ENCODE measurements at places on chromosomes 3 and 15.

- DNase-seq: no peak
These were observed 154.9 kb downstream of the GRM7 start for GRCh38 chr3:7015683-7016440.

DNA sequence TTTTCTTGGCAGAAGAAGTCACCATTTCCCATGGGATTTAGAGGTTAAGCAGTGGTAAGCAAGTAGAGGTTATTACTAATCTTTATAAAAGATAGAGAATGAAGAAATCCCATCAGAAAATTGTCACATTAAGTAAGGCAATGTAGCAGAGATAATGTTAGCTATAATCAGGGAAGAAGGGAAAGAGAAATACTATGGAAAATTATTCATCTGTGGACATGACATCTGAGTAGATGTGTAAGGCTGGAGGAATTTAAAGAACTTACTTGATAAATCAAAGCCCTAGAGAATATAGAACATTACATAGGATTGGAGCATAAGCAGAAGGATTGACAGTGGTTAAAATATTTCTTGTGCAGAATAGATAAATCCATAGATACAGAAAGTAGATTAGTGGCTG, 553.1 kb upstream of the CBLB start:
- no peak for DNase-seq

- no peak for DNase-seq
These were observed 46.0 kb downstream of the STARD9 start for GRCh38 chr15:42621386-42621785.

DNA sequence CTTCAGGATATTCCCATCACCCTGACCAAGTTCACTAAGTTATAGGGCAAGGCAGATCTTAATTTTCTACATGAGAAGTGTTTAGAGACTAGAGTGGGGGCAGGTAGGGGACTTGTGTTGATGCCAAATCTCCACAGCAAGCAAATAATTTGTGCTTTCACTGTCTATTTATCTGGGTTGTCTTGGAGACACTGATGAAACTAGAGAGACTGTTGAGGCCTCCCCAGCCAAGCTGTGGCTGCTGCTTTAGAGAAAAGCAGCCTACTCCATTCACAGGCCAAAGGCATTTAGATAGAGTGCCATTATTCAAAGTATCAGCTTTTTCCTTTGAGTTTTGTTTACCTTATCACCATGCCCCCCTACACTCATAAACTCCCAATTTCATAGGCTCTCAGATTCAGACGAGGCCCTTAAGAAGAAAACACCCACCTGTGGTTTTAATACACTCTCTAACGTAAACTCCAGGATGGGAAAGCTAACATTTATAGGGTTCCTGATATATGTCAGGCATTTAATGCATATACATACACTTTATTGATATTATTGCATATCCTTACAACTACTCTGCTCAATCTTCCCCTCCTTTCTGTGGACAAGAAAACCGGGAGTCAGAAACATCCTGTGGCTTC, 130.4 kb upstream of the FOXB1 start:
- peak; percentile 18 for DNase-seq

DNA sequence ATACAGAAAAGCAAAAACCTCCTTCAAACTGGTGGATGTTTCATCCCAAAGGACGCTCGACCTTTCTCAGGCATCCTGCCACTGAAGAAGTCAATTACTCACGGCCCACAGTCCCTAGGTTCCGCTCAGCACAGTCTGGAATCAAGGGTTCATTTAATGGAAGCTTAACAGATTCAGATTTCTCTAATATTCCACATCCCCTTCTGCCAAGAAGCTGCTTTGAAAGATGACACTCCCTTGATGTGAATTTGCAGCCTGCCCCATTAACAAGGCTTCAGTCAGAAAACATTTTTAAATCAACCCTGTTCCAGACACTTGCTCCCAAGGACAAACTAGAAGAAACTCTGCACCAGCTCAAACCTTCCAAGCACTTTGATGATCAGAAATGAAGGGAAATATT, 81.2 kb downstream of the LIPC start:
- DNase-seq: no peak

DNA sequence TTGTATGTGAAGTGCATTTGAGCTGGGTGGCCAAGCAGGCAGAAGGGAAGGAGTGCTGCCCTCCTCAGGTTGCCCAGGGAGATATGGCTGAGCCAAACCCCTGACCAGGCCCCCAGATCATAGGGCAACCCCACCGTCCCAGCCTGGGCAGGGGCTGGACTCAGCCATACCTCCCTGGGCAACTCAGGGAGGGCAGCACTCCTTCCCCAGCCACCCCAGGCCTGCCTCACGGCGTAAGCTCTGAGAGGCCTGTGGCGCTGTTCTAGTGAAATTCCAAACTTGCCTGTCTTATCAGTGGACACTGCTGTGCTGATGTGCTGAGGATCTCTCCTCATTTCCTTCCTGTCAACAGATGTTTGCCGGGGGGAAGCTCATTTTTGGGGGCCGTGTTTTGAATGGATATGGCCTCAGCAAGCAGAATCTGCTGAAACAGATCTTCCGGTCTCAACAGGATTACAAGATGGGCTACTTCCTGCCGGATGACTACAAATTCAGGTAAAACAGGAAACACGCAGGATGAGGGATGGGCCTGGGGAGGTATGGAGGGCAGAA, 57.6 kb upstream of the FGD5 start:
- DNase-seq: no peak

- no peak for DNase-seq
These were observed 66.5 kb downstream of the LEKR1 start for GRCh38 chr3:156892701-156893100.

DNA sequence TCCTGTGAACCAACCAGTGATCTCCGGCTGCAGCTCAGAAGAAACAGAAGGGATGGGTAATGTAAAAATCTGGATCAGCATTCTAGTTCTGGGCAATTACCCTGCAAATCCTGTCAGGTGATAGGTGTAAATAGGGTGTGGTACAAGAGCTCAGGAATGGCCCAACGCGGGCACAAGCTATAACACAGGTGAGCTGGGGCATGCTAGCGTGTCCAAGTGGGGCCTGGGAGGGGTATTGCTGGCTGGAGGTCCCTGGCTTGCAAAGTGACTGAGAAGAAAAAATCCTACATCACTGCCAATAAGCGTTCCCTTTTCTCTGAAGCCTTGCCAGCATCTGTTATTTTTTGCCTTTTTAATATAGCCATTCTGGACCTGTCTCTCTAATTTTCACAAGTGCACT, 9.7 kb upstream of the CHST2 start:
- DNase-seq: no peak

- DNase-seq: no peak
These were observed 100.0 kb downstream of the CORO2B start for GRCh38 chr15:68678746-68679145.

GRCh38 chr15:62357431-62357830, 192.3 kb upstream of the C2CD4B start:
- DNase-seq: no peak

- DNase-seq: peak; percentile 2
These were observed 112.4 kb upstream of the STT3B start for GRCh38 chr3:31420311-31420710.

DNA sequence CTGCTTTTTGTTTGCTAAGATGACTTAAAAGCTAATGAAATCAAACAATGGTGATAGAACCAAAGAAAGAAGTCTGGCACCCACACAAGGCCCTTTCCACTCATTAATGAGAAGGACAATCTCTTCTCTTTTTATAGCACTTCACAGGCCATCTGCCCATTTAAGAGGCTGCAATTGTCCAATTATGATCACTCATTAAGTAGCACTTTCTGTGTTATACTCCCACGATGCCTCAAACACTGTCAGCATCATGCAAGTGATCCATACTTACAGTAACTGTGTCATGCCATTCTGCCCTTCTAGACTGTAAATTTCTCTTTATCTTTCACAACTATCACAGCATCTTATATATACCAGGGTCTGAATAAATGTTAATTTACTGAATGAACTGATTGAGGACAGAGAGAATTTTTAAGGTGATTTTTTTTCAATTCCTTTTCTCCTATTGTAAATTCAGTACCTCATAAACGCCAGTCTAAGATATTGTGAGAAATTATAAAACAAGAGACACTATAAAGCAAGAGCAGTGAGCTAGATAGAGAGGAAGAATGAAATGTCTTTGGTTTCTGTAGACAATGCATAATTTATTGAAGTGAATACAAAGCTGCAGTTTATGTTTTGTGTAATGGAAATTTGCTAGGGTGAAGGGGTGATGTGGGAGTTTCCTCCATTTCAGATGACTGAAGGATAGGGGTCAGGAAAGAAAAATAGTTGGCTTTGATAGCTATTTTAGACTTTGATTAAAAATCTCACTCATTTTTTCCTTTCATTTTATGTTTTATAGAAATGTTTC, 17.3 kb downstream of the CD200 start:
- peak; percentile 84 for DNase-seq

GRCh38 chr3:193507566-193507965, 47.1 kb downstream of the ATP13A4 start:
- no peak for DNase-seq

DNA sequence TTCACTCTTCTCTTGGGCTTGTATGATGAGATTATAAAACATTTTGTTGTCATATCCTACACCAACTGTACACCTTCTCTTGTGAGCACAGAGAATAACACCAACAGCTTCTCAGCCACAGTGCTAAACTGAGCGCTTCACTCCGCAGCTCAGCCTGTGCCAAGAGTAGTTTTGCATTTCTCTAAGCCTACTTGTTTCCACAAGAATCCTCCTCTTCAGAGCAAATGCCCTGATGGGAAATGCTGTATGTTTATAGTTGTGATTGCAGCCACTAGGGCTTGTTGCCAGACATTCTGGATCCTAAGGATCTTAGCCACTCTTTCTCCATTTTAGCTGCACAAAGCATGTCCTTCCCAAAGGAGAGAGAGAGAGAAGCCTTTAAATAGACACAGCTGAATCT, 138.8 kb upstream of the PLXND1 start:
- no peak for DNase-seq

DNA sequence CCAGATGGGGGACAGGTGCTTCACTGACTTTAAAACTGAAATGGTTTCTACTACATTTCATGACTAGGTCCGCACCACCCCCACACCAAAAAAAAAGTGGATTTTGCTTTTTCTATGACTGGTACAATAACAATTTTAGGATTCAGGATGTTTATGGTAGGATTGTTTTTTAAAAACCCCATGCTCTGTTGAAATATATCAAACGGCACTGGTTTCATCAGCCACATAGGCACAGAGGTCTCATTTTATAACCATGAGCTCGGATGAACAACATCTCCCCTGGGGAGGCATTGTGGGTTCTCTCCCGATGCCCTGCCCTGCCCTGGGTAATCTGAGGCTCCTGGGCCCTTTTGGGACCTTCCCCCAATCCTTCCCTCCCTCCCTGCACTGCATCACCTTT, 202.7 kb upstream of the KBTBD8 start:
- no peak for DNase-seq

- DNase-seq: no peak
These were observed 407.2 kb upstream of the UBE2E2 start for GRCh38 chr3:22795917-22796316.

DNA sequence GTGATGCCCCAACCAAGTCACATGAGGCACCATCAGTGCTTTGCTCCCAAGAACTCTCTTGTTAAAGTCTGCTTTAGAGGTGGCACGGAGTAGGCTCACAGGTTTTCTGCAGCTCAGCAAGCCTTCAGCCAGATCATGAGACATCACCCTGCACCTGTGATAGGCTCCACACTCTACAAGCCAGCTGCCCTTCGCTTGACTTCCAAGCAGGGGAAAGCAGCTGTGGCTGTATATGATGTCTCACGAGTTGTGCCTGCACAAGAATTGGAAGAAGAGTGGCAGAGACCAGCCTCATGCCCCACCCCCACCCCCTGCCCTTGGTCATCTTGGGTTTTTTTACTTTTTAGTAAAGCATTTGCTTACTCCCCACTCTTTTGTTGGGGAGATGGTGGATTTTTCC, 22.5 kb downstream of the MRPS11 start:
- no peak for DNase-seq

- DNase-seq: no peak
These were observed 17.3 kb upstream of the SUCNR1 start for GRCh38 chr3:151856118-151856517.

- no peak for DNase-seq
These were observed 279.3 kb upstream of the RASGRP1 start for GRCh38 chr15:38843736-38844590.

GRCh38 chr3:119856695-119857094, 74.8 kb downstream of the NR1I2 start:
- DNase-seq: no peak

- DNase-seq: peak; percentile 29
These were observed 1.1 kb downstream of the VGLL4 start for GRCh38 chr3:11642431-11643191.

- no peak for DNase-seq
These were observed 485.7 kb upstream of the ZNF385D start for GRCh38 chr3:22236490-22237270.

GRCh38 chr15:29046977-29047376, 161.2 kb downstream of the APBA2 start:
- DNase-seq: no peak

DNA sequence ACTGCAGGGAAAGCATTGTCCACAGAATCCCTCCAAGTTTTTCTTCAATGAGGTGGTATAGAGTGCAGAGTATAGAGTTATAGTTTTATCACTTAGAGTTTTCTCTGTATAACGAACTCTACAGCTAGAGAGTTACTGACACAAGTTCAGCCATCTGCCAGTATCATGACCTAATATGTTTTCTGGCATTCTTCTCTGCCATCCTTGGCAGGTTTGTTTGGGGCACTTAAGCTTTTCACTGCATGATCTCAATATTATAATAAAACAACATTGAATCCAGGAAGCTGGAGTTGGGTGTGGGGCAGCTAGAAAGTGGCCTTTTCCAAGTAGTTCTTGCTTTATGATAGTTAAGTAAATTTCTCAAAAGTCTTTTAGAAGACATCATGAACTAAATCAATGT, 743.5 kb upstream of the ARPP21 start:
- no peak for DNase-seq

DNA sequence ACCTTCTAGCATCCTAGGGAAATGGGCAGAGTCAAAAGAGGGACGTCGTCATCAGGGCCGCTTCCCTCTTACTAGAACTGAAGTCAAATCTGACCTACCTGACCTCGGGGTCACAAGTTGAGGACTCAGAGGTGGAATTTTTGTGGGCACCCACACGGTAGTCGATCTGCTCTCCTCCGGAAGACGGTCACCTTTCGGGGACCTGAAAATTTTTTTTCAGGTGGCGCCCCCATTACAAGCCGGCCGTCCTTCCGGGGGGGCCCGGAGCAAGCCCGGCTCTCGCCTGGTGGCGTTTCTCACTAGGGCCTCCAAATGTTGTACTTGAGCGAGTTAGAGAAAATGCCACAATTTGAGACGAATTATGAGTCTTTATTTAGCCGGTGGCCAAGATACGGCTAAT, 157.5 kb upstream of the FRG2C start:
- no peak for DNase-seq

- no peak for DNase-seq
These were observed 22.7 kb upstream of the CHL1 start for GRCh38 chr3:173886-174285.

DNA sequence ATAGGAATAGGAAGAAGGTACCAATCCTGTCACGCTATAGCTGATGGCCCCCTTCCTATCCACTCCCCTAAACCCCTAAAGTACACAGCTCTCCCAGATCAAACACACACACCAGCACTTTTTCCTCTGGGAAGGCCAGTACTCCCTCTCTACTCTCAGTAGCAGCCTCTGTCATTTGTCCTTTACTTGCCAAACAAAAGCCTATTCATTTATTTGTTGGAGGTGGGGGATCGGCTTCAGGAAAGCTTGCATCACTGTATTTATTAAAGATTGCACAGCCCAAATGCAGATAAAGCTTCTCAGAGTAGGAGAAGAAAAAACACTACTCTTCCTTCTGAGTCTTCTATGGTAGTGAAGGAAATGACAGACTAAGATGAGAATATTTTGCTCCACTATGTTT, 429.7 kb upstream of the RASGRP1 start:
- no peak for DNase-seq
